ENCODE measurements at places on chromosomes 5 and 9. TPM values are rescaled to one million over a fixed set of nuclear protein-coding genes. Genes with fewer than 3 reads are reported as not detected.

The ZNF169 gene
- total RNA-seq = 3.2 TPM

The PCDHB5 gene
- under 0.01 TPM for total RNA-seq

The PRDM9 gene
- total RNA-seq = not detected

The ENC1 gene
- total RNA-seq = 11.5 TPM

The AGXT2 gene
- not detected for total RNA-seq

The INSL4 gene
- total RNA-seq = not detected

The PDLIM4 gene
- 84.2 TPM for total RNA-seq

The CEL gene
- total RNA-seq = under 0.01 TPM
